ENCODE measurements at places on chromosomes 13 and 19. TPM values are rescaled to one million over a fixed set of nuclear protein-coding genes. Genes with fewer than 3 reads are reported as not detected.

Gene C13orf42
- 0.23 TPM for total RNA-seq

Gene ERICH4
- not detected for total RNA-seq

Gene ATP8B3
- 0.69 TPM for total RNA-seq

Gene ZNF541
- total RNA-seq: 0.23 TPM

Gene FCGBP
- 3.0 TPM for total RNA-seq
